ENCODE measurements at places on chromosomes 13 and 19.

- no peak for DNase-seq
Observed at GRCh38 chr13:104869501-104869900, 1666.0 kb downstream of the EFNB2 start.

DNA sequence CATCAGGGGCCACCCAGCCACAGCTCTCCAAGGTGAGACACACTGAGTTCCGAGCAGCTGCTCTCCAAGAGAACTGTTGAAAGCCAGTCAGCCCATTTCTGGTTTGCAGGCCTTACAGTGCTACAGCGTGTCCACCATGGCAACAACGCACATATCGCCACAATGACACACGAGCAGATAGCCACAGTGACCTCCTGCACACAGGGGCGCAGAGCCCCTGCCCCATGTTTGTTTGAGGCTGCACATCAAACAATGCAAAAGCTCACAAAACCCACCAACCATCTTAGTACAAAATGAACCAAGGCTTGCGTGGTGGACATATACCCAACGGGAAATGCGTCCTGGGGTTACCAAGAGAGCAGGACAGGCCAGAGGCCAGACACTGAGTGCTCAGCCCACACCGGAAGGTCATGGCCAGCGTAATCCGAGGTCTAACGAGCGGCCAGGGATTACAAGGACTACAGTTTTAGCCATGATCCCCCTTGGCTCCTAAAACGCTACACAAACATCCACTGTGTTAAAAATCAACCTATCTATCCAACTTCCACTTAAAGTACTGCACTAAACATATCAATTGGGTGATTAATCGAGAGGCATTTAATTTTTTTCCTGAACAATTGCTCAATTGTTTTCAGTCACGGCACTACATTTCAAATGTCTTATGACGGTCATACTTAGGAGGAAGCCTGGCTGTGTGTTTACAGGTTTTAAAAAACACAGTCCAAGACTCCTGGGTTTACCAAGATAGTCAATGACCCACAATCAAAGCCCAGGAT is 56.0 kb downstream of the STK24 start:
- no peak for DNase-seq

DNA sequence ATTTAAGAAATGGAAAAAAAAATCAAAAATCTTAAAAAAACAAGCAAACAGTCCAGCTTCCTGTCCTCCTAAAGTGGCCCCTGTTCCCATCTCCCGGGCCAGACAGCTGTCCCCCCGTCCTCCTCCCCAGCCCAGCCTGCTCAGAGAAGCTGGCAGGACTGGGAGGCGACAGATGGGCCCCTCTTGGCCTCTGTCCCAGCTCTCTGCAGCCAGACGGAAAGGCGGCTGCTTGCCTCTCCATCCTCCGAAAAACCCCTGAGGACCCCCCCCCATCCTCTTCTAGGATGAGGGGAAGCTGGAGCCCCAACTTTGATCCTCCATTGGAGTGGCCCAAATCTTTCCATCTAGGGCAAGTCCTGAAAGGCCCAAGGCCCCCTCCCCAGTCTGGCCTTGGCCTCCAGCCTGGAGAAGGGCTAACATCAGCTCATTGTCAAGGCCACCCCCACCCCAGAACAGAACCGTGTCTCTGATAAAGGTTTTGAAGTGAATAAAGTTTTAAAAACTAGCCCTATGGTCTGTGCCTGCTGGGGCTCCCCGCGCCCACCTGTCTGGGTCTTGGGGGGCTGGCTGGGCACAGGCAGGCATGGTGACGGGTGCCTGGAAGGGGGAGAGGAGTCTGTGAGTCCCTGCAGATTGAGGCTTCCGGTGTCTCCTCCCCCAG is 3.8 kb downstream of the GADD45GIP1 start:
- DNase-seq, result no peak

GRCh38 chr13:66971004-66971403 is 259.1 kb downstream of the PCDH9 start:
- no peak for DNase-seq

DNA sequence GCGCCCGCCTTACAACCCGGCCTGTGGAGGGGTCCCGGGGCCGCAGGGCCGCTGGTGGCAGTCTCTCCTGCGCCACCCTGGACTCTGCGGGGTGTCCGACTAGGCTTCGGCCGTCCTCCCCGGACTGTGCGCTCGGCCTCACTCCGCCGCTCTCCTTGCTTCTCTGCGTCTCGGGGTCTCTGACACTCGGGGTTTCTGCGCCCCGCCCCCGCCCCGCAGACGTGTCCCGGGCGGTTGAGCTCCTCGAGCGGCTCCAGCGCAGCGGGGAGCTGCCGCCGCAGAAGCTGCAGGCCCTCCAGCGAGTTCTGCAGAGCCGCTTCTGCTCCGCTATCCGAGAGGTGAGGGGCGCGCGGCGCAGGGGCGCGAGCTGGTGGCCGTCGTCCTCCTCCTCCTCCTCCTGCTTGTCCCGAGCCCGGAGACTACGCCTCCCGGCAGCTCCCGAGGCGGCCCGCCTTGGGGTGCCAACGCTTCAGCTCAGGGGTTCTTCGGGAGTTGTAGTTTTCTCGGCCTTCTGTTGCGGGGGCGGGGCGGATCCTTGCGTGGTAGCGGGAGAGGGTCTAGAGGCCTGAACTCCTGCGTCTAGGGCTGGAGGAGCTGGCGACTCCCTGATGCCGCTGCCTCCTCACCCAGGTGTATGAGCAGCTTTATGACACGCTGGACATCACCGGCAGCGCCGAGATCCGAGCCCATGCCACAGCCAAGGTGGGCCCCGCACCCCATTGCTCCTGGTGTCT is 627 bp downstream of the LIN7B start:
- peak; percentile 53 for DNase-seq

DNA sequence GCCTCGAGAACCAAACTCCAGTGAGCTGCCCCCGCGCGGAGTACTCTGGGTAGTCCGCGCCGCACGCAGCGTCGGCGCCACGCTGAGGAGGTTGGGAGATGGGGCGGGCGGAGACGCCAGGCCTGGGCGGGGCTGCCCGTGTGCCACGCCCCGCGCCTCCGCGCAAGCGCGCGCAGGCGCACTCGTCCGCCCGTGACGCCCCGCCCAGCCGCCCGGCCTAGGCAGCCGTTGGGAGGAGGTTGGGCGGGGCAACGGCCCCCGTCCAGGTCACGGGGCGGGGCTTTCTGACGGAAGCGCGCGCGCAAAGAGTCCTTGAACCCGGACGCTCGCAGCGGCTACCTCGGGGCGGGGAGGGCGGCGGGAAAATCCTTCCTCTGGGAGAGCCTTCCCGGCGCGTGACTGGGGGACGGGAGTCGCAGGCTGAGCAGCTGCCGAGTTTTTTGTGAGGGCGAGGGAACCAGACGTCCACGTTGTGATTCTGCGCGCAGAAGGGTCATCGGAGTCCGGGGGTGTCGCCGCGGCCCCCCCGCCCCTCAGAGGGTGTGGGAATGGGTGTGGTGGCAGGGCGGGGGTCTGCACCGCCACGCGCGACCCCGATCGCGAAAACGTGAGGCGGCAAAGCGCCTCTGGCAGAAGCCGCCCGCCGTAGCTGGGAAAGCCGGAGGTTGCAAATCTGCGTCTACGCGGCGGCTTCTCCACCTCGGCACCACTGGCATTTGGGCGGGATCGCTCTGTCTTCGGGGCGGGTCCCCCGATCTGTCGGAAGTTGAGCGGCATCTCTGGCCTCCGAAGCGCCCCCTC is at the start of gene MED26:
TSS of gene MED26 (minus strand) at position 22 of the 801 bp plus-strand sequence. CDS start 261 bp downstream, outside the sequence.
- peak; percentile 98 for DNase-seq

- DNase-seq, result no peak
Observed at GRCh38 chr13:110158226-110158625, 148.7 kb downstream of the COL4A1 start.

DNA sequence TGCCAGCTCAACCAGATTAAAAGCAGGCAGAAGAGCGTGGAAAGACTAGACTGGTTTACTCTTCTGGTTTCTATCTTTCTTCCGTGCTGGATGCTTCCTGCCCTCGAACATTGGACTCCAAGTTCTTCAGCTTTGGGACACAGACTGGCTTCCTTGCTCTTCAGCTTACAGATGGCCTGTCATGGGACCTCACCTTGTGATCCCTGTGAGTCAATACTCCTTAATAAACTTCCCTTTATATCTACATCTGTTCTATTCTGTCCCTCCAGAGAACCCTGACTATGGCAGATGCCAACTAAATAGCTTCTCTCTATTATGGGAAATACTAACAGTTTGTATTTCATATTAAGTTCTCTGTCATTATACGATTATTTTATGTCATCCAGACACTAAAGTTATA is 609.1 kb downstream of the LMO7 start:
- no peak for DNase-seq

GRCh38 chr19:48292798-48293197 is 22.9 kb downstream of the ZNF114 start:
- peak; percentile 67 for DNase-seq

DNA sequence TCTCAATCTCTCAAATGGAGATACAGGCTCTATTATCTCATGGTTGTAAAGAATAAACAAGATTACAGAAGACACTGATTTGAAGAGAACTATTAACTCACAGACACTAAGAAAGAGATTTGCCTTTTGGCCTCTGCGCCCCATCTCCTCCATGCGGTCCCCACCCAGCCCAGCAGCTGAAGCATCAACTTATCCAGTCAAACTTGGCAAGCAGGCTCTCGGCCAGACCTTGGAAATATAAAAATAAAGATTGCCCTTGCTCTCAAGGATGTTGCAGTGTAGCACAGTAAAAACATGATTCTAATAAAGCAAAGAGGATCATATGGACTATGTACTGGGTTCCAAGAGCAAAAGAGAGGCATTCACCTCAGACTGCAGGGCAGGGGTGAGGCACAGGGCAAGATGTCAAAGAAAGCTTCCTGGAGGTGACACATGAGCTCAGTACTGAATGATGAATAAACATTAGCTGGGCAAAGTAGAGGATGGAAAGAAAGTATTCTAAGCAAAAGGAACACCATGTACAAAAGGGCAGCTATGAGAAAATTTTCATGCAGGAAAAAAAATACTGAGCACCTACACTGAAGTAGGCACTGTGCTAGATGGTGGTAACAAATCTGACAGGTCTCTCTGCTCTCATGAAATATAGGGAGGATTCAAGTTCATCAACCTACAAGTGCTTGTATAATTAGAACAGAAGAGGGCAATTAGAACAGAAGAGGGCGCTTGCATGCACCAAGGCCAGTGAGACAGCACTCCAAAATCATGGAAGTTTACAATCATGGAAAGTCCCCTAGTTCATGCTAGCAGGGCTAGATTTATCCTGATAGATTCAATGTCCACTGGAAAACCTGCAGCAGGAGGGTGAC is 85.0 kb downstream of the SACS start:
- no peak for DNase-seq

DNA sequence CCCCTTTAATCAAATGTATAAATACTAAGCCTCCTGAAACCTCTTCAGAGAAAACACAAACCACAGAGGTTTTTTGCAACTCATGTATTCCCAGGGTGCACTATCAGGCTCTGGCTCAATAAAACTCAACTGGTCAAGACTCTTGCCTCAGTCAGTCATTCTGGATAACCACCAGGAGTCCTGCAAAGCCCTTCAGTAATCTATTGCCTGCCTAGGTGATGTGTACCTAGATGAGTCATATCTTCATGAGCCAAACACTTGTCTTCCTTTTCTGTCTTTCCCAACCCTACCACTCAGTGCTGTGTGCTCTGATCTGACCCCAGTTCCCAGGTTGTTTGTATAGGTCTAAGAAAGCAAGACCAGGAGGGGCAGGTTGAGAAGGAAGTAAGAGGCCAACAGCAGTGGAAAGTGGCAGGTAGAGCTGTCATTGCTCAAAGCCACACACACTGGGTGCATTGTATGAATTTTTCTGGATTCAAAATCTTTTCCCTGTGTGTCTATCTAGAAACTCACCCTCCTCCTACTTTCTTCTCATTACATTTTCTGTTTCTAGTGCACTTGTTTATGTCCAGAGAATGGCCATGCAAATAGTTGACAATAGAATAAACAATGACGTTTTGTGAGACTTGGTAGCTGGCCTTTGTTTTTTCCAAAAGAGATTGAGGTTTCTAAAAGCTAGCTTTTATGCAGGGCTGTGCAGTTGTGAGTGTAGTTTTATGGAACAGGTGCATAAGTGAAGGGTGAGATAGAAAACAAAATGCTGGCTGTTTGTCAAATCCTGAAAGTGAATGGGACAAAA is 48.1 kb downstream of the PSG1 start:
- no peak for DNase-seq

- DNase-seq, result peak; percentile 54
Observed at GRCh38 chr13:28636677-28637317, 22.1 kb upstream of the POMP start.

DNA sequence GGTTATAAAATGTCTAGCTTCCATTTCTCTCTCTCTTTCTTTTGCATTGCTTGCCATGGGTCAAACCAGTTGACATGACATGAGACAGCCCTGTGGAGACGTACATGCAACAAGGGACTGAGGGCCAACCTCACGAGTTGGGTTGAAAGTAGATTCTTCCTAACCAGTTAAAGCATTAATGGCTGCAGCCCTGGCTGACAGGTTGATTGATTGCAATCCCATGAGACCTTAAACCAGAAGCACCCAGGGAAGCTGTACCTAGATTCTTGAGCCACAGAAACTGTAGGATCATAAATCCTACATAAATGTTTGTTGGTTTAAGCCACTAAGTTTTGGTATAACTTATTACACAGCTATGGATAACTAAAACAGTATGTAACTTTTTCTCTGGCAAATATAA is 373.8 kb downstream of the DACH1 start:
- DNase-seq, result no peak

GRCh38 chr13:113546571-113547237 is 37.8 kb upstream of the TFDP1 start:
- DNase-seq, result no peak

DNA sequence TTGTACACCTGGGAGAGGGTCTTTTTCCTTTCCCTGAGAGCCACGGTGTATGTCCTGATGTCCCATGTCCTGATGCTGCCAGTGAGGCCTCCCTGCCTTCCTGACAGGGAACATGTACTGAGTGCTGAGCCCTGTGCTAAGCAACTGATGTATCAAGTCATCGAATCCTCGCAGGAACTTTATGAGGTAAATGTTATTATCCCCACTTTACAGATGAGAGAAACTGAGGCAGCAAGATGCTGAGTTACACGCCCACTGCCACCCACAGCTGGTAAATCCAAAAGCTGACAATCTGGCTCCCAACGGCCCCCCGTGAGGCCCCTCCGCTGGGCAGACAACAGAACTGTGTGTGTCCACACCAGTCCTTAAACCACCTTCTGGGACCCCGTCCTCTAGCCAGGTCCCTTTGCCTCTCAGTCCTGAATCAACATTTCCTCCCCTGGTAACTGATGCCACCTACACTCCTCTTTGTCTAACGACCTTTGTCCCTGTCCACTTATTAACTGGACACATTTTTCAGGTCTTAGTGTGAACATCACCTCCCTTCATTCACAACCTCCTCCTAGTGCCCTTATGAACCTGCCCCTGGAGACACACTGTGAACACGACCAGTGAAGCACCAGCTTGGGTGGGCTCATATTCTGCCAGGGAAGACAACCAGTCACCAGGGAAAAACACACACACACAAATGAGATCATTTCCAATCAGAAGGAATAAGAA is 5.4 kb upstream of the VSIG10L start:
- no peak for DNase-seq

DNA sequence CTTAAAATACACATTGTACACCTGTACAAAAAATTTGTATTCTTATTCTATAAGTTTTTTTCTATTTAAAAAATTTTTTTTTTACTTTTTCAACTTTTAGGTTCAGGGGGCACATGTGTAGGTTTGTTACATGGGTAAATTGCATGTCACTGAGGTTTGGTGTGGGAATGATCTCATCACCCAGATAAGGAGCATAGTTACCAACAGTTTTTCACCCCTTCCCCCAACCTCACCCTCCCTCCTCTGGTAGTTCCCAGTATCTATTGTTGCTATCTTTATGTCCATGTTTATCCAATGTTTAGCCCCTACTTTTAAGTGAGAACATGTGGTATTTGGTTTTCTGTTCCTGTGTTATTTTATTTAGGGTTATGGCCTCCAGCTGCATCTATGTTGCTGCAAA is 89.9 kb downstream of the CDK8 start:
- DNase-seq, result no peak
